ENCODE measurements at places on chromosomes 7 and 10.

GRCh38 chr10:5147981-5148677 lies 36.8 kb downstream of the AKR1C8 start:
- DNase-seq, result no peak

DNA sequence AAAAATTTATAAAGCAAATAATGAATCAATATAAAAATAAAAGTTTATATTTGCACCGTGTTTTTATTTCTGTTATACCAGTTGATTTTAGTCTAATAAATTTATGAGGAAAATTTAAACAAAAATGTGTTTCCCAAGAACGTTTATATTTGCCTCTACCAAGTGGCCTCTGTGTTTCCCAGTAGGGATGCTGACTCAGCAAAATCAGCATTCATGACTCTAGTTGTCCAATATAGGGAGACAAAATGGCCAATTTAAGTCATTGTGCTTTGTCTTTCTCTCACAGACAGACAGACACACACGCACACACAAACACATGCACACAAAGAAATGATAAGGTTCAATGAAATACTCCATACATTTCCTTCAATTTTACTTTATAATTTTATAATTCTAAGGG lies 942.5 kb upstream of the ZWINT start:
- DNase-seq, result no peak

DNA sequence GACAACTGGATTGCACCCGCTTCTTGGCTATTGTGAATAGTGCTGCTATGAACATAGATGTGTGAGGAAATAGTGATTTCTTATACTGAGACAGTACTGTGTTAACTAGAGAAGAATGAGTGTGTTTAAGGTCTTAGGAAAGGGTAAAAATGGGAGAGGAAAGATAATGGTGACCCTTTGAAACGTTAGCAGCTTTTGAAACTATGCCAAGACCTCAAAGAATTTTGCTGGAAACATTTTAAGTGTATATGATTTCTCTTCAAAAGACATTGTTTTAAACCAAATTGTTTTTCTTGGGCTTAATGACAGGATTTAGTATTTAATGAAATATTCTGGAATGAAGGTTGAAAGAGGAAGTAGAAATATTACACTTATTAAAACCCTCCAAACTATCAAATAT lies 100.8 kb upstream of the ARHGAP21 start:
- no peak for DNase-seq

DNA sequence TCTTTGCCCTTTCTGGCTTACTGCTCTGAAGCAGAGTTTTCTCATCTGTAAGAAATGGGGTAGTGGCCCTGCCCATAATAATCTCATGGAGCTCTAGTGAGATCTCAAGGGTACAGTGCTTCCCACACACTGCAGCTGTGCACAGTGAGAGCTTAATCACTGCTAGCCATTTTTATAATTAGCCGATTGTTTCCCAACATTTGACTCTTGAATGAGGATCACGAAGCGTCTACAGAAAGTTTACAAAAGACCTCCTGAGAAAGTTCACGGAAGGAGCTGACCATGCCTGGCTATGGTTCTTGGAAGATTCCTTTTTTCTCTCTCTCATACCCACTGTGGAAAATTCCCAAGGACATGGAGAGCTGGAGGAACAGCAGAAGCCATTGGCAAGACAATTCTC lies 70.4 kb downstream of the FAM171A1 start:
- DNase-seq, result no peak

GRCh38 chr10:111085690-111086353 lies 9.0 kb downstream of the ADRA2A start:
- no peak for DNase-seq
